ENCODE measurements at places on chromosomes 7 and 10. TPM values are rescaled to one million over a fixed set of nuclear protein-coding genes. Genes with fewer than 3 reads are reported as not detected.

JCAD gene
- polyA plus RNA-seq = 35.0 TPM

GBX1 gene
- 0.66 TPM for polyA plus RNA-seq

SLC35G1 gene
- 4.3 TPM for polyA plus RNA-seq

CDNF gene
- polyA plus RNA-seq = 3.4 TPM

C10orf105 gene
- 0.08 TPM for polyA plus RNA-seq

LRRC72 gene
- polyA plus RNA-seq = not detected

MSMB gene
- polyA plus RNA-seq = not detected

SORCS1 gene
- polyA plus RNA-seq = 2.7 TPM

SUGCT gene
- polyA plus RNA-seq = 3.8 TPM

DNA sequence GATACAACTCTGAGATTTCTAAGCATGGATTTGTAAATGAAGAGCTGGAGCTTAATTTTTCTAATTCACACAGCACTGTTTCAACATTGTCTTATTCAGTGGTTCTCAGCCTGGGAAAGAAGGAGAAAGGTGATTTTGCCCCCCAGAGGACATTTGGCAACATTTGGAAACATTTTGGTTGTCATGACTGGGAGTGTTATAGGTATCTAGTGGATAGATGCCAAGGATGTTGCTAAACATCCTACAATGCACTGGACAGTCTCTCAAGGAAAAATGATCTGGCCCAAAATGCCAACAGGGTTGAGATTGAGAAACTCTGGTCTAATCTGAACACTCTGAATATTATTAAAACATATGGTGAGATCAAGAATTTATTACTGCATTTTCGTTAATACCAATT lies 3.8 kb upstream of the CAV2 start:
- no peak for DNase-seq

- DNase-seq = no peak
These were observed 7.0 kb upstream of the PALS2 start for GRCh38 chr7:24566274-24566673.

GRCh38 chr7:14786314-14786895 lies 116.1 kb downstream of the DGKB start:
- DNase-seq = no peak

DNA sequence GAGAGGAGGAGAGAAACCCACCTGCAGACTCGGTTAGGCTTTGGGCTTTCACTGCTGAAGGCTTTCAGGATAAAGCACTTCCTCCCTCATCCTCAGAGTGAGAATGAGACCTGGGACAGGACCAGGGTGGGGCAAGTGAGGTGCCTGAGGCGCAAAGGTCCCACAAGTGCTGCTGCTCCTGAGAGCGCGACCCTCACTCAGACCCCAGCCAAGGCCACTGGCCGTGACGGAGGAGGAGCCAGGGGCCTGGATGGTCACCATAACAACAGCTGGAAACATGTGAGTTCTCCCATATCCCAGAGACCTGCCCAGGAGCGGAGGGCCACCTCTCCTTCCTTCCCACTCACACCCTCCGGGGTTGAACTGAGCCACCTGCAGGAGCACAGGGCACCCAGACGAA lies 46.9 kb upstream of the MKRN1 start:
- DNase-seq = no peak

DNA sequence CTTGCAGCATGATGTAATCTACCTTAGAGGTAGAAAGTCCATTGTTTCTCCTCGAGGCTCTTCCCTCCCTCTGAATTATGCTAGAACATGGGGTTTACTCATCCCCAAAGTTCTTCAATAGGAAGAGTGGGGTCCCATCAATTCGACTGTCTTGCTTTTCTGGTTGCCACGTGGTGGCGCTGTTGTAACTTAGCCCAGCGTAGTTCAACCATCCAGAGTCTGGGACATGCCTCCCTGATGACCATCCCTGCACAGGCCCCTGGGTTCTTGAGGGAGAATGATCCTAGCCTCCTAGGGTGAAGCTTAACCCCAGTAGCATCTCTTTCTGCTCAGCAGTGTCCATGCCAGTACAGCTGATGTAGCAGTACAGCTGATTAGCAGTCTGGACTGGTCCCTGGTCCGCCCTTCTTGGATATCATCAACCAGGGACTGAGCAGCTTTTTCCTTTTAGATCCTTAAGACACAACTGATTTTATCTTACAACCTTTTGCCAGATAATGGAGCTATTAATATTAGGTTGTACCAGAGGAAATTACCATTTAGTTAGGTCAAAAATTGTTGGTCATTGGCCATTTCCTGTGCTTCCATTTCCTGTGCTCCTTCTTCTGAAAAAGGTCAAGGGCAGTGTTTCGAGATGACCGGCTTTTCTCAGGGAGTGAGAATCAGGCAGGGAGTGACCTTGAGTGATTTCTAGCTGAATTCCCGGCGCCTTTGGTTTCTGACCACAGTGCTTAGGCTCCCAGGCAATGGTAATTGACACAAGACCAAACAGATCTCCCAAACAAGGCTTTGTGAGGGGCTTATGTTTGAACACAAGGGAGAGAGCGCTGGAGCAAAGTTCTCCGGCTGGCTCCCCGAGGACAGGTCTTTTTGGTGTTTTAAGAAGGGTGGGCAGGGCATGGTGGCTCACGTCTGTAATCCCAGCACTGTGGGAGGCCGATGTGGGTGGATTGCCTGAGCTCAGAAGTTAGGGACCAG lies 65.4 kb downstream of the TACC2 start:
- DNase-seq = peak; percentile 84

DNA sequence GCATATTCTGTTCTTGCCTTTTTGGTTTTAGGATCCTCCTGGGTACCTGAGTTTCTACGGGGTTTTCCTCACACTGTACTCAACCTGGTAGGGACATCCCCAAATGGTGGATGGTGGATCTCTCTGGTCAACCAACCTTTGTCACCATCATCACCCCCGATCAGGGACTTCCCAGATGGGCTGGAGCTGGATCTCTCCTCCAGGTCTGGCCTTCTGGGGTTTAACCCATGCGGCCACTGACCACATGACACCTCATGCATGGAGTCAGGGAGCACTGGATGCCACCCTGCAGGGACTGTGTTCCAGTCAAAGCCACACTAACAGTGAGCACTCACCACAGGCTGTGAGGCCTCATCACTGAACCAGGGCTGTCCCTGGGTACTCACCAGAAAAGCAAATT lies 80.0 kb downstream of the CELF2 start:
- DNase-seq = no peak

GRCh38 chr7:71972534-71972933 lies 439.6 kb downstream of the CALN1 start:
- no peak for DNase-seq

GRCh38 chr7:128167042-128167701 lies 73.9 kb upstream of the LEP start:
- peak; percentile 67 for DNase-seq

DNA sequence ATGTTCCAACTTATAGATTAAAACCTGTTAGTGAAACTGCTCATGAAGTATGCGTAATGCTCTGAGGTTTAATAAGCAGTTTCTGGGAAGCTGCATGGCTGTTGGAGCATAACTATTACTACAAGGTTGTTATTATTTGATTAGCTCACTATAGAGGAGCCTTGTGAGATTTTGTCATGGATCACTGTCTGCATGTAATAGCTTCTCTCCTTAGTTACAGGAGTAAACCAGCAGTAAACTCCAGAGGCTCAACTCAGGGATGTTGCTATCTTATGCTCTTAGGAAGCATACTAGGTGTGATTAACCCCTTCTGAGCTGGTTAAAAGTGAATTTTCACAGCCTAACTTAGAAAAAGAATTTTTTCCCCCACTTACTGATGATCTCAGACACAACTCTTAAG lies 63.6 kb upstream of the IFRD1 start:
- DNase-seq = no peak

- DNase-seq = peak; percentile 42
These were observed 45.5 kb upstream of the ZNRF2 start for GRCh38 chr7:30238721-30239441.

DNA sequence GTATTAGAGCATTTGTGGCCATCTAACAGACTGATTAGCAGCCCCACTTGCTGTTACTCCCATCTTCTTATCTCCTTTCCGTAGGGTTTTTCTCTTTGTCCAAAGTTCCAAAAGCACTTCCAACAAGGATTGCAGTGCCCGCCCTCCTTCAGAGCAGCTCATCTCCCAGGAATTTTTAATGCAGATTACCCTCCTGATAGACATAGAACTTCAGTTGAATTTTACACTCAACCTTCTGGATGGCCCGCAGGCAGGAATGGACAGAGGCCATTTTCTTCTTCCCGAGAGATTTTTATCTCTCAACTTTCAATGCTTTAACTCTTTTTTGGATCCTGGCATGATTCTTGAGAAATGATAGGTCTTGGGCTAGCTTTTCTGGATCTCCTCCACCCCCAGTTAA lies 23.3 kb downstream of the PRKG1 start:
- DNase-seq = no peak

DNA sequence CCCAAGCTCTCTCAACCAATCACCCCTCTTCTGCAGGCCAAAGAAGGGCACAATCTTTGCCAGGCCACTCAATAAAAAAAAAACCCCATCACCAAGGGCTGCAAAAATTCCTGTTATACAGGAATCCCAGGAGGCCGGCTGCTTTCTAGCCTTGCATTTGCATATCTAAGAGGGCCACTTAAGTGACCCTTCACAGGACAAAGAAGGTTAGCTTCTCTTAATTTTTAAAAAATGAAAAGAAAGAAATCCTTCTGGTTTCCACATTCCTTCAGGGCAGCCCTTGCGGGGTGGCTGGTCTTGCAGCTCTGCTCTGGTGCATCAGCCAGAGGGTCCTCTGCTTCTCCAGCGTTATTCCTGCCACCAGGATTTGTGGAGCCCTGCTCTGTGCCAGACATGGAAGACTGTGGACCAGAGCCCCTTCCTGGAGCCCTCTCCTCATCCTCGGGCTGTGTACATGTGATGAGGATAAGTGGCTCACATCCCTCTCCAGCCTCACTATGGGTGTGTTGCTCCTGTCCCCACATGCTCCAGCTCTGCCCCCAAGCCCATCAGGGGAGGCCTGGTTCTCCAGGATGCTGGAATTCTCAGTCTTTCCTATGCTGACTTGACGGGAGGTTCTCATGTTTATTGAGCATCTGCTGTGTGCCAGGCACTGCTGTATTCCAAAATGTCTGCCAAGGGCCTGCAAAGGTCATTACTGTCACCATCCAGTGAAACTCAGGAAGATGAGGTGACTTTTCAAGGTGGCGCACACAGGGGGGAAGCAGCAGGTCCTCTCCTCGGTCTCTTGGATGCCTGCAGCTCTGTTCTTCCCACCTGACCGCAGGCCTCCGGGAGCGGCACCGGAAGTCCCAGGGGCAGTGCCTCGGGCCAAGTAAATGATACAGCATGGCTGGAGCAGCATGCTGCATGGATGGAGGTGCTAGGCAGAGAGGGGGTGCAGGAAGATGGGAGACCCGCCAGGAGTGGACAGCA lies 67.7 kb downstream of the ARHGAP22 start:
- no peak for DNase-seq

DNA sequence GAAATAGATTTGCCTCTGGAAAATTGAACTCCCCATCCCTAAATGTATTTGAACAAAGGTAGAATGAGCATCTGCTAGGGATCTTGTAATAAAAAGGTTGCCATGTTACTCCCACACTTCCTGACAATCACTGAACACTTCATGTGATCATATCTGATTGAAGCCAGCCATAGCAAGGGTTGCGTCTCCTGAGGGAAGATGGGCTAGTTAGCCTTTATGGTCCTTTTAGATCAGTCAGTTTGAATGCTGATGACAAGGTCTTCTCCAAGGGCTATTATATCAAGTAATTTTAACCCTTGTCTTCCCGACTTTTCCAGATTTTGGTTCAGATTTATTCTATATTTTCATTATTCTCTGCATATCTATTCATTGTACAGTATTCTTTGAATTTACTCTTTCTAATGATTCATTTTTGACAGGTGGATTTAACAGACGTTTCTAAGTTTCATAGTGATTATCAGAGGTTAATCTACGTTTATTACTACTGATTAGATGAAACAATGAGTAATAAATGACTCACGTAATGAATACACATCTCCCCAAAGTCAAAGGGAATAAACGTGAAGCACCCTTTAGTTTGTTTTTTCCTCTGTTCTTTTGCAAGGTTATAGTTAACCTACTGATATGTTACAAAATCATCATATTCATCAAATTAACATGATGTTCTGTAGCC lies 28.1 kb downstream of the CSGALNACT2 start:
- DNase-seq = no peak

- DNase-seq = peak; percentile 31
These were observed 90.8 kb downstream of the MCU start for GRCh38 chr10:72782649-72783330.

GRCh38 chr7:100639995-100640516 lies 1.3 kb downstream of the TFR2 start:
- no peak for DNase-seq

GRCh38 chr10:117137031-117137910 lies 799 bp downstream of the VAX1 start:
- DNase-seq = no peak

DNA sequence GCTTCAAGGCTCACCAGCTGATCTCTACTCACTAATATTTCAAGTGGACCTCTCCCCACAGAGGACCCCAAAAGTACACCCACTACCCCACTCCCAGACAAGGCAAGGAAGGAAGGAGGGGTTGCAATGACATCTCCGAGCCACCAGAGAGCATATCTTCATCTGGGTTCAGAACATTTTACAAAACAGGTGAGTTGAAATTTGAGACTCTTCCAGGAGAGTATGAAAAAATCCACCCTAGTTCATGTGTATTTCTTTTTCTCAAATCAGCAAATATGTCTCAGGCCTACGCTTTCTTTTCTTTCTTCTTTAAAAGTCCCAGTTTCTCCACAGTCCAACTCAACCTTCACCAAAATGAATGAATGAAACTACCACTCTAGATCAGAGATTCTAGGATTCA lies 61.9 kb downstream of the SGMS1 start:
- no peak for DNase-seq

DNA sequence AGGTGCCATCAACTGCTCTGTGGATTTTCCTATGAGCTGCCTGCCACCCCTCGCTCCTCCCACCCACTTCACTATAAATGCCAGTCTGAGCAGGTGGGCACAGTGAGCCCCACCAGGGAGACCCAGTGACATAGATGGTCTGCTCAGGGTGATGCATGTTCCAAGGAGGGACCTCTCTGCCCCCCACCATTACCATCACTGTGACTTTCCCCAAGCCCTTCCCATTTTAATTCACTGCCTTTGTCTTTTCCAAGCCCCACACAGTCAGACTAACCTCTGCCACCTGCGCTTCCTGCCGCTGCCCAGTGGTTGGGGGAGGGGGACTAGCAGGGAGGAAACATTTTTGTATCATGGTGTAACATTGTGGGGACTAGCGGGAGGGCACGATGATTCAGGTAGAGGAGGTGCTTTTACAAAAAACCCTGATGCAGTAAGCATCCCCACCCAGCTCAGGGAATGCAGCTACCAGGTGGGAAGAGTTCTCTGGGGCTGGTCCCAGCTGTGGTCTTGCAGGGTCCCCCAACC lies 24.6 kb downstream of the PRSS2 start:
- no peak for DNase-seq

DNA sequence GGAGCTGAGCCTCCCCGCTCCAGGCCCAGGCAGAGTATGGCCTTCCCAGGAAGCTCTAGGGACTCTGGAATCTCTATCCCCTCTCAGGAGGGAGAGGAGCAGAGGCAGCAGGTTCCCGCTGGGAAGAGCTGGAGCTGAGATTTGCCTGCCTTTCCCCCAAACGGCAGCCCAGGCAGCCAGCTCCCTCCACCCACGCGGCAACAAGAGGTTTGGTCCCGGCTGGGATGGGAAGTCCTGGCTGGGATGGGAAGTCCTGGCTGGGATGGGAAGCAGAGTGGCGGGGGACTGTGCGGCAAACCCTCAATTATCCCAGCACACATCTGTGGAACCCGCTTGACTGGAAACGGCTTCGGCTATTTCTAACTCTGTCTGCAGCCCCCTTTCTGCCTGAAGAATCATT lies 223.0 kb downstream of the ELFN1 start:
- DNase-seq = peak; percentile 39

All from muscle of back (tissue), 13 donors.